Stimulated activated naive CD8-positive, alpha-beta T cell treated with anti-CD3 and anti-CD28 coated beads, Interleukin-15, amount 100 ng/mL, for 72 hours (primary cell): ENCODE measurements at places on chromosomes 2 and 18.

- no peak for DNase-seq
Observed at GRCh38 chr2:134988994-134989605, 58.1 kb downstream of the MAP3K19 start.

DNA sequence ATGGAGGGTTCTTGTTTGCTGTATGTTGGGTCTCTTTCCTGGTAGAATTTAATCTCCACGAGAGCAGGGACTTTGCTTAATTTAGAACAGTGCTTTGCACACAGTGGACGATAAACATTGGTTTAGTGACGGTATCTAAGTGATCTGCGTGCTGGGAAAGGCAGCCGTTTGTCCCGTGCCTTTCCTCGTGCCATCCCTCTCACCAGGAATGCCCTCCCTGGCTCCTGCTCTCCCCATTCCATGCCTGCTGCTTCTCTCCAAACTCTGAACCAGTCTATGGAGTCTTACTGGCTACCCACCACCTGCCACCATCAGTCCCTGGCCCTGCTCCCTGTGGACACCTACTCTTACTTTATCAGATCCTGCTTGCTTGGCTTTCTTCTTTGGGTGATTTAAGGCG, 27.3 kb upstream of the TNP1 start:
- DNase-seq = no peak

DNA sequence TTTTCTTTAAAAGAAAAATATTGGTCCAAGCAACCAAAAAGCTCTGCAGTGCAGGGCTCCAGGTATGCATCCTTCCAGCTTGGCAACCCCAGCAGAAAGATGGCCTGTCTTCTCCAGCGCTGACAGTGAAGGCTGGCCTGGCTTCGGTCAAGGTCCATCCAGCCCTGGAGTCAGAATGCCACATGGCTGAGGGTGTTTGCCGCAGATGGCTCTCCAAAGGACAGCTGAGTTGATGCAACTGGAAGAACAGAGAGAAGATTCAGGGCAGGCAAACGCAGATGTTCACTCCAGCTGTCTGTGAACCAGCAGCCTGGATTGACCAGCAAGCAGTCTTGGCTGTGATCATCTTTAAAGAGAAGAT, 51.4 kb downstream of the MARCO start:
- DNase-seq = no peak

- DNase-seq = no peak
Observed at GRCh38 chr2:153432381-153432780, 46.2 kb downstream of the RPRM start.

DNA sequence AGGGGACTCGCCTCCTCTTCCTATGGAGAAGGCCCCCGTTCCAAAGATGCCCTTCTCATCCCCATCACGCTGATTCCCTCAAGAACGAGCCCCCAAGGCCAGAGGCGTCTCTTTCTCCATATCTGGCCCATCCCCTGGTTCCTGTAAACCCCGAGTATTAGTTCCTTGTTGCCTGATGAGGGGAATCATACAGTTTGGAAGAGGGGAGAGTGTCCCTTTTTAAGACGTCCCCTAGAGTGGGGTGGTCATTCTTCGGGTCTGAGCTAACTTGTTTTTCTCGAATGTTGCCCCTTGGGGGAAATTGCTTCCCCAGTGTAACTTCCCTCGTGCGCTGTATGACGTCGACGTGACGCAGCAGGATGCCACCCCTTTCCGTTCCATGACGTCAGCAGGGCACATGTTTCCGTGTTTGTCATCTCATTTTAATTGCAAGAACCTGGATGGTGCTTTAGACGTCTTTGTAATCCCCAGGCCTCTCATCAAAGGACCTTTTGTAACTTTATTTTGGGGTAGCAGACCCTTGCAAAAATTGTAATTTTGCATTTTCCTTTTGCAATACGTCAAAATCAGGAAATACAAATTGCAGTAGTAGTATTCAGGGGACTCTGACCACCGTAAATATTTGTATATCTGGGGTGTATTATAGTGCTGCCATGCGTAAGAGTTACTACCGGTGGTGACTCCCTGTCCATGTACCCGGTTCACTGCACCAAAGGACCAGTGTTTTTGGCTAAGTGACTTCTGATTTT, 569 bp downstream of the BABAM2 start:
- peak; percentile 76 for DNase-seq

DNA sequence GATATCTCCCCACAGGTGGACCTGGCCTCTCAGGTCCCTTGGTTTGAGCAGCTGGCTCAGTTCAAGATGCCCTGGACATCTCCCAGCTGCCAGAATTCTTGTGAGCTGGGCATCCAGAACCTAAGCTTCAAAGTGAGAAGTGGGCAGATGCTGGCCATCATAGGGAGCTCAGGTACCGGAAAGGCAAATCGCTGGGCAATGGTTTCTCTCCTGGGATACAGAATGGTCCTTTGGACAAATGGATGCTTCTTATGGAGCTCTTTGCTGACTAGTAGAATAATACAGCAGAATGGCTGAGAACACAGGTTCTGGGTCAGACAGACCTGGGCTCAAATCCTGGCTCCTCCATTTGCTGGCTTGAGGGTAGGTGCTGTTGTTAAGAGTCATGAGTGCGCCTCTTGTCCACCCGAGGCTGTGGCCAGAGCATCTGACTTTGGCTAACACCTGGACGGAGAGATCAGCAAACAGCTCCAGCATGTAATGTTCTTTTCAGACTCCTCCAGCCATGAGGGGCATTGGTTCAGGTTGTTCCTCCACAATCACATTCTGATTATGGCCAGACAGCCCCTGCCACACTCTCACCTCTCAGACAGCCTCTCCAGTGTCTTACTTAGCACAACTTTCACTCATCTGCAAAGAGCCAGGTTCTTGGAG, 7.5 kb downstream of the ABCG8 start:
- DNase-seq = no peak

GRCh38 chr2:148501545-148501944, 143.0 kb upstream of the EPC2 start:
- no peak for DNase-seq

DNA sequence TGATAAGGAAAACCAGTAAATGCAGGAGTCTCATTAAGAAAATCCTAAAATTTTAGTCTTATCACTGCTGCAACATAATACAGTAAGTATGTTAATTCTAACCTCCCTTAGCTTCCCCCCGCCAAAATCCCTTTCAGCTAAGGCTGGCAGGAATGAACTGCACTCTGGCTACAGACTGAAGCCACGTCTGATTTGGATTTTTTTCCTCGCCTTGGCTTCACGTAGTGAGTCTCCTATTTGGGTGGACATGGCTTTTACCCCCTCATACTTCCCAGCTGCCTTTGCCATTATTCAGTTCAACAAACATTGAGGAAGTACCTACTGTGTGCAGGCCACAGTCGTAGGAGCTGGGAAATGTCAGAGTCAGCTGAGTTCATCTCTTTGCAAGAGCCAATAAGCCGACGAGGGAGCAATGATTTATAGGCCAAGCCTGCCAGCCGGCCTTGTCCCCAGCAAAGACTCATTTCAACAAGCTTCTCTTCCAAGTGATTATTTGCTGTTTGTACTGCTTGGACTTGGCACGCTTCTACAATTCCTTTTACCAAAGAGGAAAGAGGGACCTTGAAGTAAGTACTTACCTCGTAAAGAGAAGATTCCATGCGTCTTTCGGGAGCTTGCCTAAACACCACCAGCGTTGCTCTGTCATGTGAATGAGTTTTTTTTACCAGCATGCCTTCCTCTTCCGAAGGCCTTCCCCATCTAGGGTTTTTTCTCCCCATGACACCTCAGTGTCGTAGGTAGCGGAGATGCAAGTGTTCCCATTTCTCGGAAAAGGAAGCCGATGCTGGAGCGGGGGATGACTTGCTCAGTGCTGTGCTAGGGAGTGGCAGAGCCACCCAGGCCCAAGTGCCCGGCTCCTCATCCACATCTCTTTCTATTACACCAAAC, 138.6 kb downstream of the KLHL29 start:
- no peak for DNase-seq

DNA sequence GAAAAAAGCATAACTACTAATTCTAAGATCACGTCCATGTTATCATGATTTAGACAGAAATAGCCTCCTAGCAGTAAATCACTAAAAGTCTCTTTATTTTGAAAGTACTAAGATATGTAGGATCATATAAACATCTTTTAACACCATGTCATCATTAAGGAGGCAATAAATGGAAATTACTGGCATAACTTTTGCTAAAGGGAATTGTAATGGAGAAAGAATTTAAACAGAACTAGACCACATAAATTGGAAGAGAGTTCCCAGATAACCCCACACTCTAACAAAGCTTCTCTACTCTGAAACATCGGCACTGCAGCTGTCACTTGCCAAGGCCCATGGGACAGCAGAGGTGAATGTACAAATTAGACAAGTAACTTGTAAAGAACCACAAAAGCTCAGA, 29.5 kb downstream of the STK39 start:
- DNase-seq = no peak

DNA sequence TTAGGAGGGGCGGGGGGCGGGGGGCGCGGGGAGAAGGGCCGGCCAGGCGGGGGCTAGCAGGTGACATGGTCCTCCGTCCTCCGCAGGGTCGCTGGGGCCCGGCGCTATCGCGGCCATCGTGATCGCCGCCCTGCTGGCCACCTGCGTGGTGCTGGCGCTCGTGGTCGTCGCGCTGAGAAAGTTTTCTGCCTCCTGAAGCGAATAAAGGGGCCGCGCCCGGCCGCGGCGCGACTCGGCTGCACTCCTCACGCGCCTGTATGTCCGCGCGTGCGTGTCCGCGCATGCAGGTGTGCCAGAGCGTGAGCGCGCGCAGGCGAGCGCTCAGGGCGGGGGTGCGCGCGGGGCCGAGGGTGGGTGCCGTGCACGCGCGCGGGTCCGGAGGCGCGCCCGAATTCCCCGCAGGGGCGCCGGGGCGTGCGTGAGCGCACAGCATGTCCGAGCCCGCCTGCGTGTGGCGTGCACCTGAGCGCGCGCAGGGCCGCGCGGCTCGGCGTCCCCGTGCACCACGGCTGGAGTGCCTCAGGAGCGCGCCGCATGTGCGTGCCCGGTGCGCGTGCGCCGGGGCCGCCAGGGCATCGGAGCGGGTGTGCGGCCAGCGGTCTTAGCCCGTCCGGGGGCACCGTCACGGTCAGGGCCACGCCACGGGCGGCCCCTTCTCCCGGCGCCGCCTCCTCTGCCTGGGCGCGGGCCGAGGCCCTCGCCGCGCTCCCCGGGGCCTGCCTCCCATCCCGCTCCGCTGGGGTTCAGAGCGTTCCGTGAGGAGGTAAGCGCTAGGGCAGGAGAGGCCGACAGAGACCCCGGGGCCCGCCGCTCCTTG, 6.3 kb downstream of the SNORC start:
- DNase-seq = no peak

DNA sequence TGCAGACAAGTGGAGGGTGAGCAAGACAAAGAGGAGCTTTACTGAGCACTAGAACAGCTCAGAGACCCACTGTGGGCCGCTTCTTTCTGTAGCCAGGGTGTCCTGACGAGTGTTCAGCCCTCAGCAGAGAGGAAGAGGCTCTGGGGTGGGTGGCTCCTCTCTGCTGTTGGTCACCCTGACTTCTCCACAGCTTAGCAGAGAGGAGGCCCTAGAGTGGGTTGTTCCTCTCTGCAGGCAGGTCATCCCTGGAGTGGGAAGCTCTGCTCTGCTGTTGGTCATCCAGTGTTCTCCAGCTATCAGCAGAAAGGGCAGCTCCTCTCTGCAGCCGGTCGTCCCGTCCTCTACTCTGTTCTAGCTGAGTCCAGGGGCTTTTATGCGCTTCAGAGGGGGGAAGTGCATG, 286.5 kb downstream of the ICOS start:
- DNase-seq = no peak

- no peak for DNase-seq
Observed at GRCh38 chr18:56083097-56083521, 495.1 kb upstream of the TCF4 start.

- DNase-seq = no peak
Observed at GRCh38 chr2:42812899-42813479, 20.6 kb upstream of the HAAO start.

GRCh38 chr18:80023173-80023572, 11.1 kb upstream of the RBFA start:
- no peak for DNase-seq

- DNase-seq = no peak
Observed at GRCh38 chr2:54578648-54579045, 122.5 kb downstream of the SPTBN1 start.

- DNase-seq = no peak
Observed at GRCh38 chr18:53442415-53442783, 782.1 kb downstream of the MBD2 start.

- no peak for DNase-seq
Observed at GRCh38 chr2:227207573-227207972, 43.1 kb downstream of the COL4A3 start.

GRCh38 chr2:63692002-63692606, 103.3 kb downstream of the MDH1 start:
- DNase-seq = no peak

DNA sequence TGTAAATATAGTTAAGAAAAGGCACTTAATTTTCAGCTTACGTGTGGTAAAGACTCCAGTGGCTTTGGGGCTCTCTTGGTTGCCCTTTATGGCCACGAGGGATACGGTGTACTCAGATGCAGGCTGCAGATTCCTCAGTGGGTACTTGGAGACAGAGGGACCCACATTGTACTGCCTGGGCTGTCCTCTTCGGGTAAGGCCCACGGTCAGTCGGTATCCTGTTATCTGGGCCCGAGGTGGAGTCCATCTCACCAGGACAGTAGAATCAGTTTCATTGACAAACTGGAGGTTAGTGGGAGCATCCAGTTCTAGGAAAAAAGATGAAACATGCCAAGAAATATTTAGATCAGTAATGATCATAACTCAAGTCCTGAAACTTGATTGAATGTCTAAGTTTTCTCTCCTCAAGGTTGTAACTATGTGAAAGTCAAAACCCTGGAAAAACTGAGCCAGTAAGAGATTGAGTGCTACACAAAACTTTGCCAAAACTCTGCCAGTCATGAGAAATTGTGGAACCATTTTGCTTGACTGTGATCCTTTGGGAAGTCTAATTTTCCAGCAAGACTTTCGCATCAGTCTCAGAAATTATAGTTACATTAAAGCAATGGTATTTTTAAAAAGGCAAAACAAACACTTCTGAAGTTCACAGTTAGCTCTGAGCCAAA, 31.4 kb downstream of the FN1 start:
- DNase-seq = no peak

DNA sequence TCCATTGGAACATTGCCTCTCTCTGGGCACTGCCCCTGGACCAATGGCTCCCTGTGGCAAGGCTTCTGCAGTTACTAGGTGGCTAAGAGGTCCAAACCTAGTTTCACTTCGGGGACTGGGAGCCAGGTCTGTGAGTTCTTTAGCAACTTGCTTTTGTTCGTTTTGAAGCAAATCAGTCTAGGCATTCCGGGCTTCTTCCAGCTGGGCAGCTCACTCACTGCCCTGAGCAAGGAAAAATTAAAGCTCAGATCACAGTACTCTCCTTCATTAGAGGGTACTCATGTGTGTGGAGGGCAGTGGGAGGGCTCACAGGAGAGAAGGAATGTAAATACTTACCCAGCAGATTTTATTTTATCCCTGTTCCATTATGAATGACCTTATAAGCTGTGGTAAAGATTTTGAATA, 80.3 kb downstream of the SPP2 start:
- DNase-seq = no peak

- DNase-seq = no peak
Observed at GRCh38 chr2:175414882-175415487, 233.5 kb upstream of the ATP5MC3 start.
